Activated CD4-positive, alpha-beta memory T cell treated with anti-CD3 and anti-CD28 coated beads, Interleukin-2, amount 10 ng/mL, durations not matched to agents 7 days and 5 days (primary cell): ENCODE measurements at places on chromosomes 6 and 20. TPM values are rescaled to one million over a fixed set of nuclear protein-coding genes. Genes with fewer than 3 reads are reported as not detected.

The C6orf52 gene
- total RNA-seq = 0.88 TPM

The KCNK5 gene
- total RNA-seq = 8.6 TPM

The TREM2 gene
- not detected for total RNA-seq

The SLC22A3 gene
- not detected for total RNA-seq

The FNDC11 gene
- total RNA-seq = 0.30 TPM

The RBM24 gene
- not detected for total RNA-seq

The CD93 gene
- total RNA-seq = 5.6 TPM

The BPIFB2 gene
- not detected for total RNA-seq

The OR2H2 gene
- total RNA-seq = not detected

The TSPO2 gene
- not detected for total RNA-seq

The MRPS18B gene
- total RNA-seq = 42.4 TPM

The ECT2L gene
- total RNA-seq = not detected

The CST4 gene
- not detected for total RNA-seq

The FRK gene
- not detected for total RNA-seq

The BLCAP gene
- total RNA-seq = 39.4 TPM

The HECA gene
- 81.7 TPM for total RNA-seq

The NUP43 gene
- 55.0 TPM for total RNA-seq

The KCNQ5 gene
- 4.7 TPM for total RNA-seq

The RHAG gene
- not detected for total RNA-seq

The CST2 gene
- not detected for total RNA-seq

The TUBB2B gene
- not detected for total RNA-seq

The TAF4 gene
- total RNA-seq = 20.0 TPM

The TBC1D22B gene
- total RNA-seq = 16.5 TPM

The GABRR1 gene
- not detected for total RNA-seq

The PARD6B gene
- 6.2 TPM for total RNA-seq

The HRH3 gene
- total RNA-seq = not detected

The USP49 gene
- 7.3 TPM for total RNA-seq

The IL17A gene
- total RNA-seq = 5.5 TPM

The BTN1A1 gene
- not detected for total RNA-seq

The CTCFL gene
- not detected for total RNA-seq

The C6orf15 gene
- not detected for total RNA-seq
